ENCODE measurements at places on chromosomes 7 and 10.
A peak's percentile ranks its signal among the peaks of the same experiment; 100 is the strongest.

GRCh38 chr7:127946847-127947246 lies 84.4 kb downstream of the LRRC4 start:
- no peak for DNase-seq

DNA sequence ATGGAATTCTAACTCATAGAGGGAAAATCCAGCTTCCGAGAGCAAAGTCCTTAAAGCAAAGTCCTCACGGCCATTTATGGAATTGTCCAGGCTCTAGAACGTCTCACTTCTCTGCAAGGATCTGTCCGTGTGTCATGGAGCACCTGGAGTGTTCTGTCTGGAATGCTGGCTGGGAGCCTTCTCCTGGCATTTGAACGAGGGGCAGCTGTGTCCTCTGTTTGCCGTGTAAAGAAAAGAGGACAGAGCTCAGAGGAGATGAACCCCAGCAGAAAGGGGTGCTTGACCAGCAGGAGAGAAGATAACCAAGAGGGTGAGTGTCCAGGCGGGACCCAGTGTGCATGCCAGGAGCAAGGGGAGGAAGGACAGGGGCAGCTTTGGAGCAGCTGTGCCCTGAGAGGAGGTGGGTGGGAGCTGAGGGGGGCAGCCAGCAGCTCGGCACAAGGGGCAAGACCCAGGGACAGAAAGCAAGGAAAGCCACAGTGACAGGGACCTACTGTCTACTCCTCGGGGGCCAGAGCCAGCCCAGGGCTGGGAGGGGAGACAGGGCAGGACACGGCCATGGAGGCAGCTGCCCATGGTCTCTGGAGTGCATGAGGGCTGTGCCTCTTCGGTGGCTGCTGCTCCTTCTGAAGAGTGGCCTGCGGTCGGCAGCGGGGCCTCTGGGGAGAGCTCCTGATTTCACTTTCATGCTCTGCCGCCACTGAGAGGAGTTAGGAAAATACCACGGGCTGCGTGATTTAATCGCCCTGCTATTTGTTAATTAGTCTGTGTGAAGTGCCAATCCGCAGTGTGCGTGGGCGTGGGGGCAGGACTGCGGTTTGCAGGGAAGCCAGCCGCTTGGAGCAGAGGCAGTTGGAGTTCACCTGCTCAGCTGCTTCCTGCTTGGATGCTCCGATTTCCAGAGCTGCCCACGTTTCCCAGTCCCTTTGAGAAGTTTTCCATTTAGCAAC lies 149.3 kb upstream of the SHH start:
- peak; percentile 31 for DNase-seq

DNA sequence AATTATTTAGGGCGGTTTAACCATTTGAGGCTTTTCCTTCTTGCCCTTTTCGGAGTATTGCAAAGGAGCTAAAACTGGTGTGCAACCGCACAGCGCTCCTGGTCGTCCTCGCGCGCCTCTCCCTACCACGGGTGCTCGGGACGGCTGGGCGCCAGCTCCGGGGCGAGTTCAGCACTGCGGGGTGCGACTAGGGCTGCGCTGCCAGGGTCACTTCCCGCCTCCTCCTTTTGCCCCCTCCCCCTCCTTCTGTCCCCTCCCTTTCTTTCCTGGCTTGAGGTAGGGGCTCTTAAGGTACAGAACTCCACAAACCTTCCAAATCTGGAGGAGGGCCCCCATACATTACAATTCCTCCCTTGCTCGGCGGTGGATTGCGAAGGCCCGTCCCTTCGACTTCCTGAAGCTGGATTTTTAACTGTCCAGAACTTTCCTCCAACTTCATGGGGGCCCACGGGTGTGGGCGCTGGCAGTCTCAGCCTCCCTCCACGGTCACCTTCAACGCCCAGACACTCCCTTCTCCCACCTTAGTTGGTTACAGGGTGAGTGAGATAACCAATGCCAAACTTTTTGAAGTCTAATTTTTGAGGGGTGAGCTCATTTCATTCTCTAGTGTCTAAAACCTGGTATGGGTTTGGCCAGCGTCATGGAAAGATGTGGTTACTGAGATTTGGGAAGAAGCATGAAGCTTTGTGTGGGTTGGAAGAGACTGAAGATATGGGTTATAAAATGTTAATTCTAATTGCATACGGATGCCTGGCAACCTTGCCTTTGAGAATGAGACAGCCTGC lies 3.1 kb downstream of the FZD1 start:
- no peak for DNase-seq

GRCh38 chr7:126398851-126399529 lies 853.8 kb downstream of the GRM8 start:
- DNase-seq: peak; percentile 37

DNA sequence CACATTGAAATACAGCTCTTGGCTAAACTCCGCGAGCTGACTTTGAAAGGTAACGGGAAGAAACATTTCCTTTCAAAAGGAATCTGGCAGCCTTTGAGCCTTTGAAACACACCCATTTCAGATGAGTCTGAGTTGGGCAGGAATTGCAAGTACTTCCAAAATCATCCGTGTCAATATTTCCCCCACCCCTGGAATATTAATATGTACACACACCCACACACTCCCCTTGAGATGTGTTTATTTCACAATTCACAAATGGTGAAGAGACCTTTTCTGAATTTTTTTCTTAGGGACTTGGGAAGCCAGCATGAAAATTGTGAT lies 438.7 kb upstream of the NRP1 start:
- no peak for DNase-seq

- DNase-seq: no peak
These were observed 22.0 kb upstream of the SLC35G1 start for GRCh38 chr10:93871671-93872204.

GRCh38 chr10:126242397-126243260 lies 145.6 kb downstream of the ADAM12 start:
- peak; percentile 78 for DNase-seq

- no peak for DNase-seq
These were observed 257.1 kb downstream of the CAMK1D start for GRCh38 chr10:12606461-12606860.

DNA sequence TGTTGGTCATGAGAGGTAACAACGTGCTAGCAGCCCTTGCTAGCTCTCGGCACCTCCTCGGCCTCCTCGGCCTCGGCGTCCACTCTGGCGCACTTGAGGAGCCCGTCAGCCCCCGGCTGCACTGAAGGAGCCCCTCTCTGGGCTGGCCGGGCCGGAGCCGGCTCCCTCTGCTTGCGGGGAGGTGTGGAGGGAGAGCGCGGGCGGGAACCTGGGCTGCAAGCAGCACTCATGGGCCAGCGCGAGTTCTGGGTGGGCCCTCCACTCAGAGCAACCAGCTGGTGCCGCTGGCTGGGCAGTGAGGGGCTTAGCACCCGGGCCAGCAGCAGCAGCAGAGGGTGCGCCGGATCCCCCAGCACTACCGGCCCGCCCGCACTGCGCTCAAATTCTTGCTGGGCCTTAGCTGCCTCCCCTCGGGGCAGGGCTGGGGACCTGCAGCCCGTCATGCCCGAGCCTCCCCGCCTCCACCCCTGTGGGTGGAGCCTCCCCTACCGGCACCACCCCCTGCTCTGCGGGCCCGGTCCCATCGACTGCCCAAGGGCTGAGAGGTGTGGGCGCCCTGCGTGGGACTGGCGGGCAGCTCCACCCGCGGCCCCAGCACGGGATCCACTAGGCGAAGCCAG lies 96.1 kb downstream of the PAXIP1 start:
- DNase-seq: no peak

DNA sequence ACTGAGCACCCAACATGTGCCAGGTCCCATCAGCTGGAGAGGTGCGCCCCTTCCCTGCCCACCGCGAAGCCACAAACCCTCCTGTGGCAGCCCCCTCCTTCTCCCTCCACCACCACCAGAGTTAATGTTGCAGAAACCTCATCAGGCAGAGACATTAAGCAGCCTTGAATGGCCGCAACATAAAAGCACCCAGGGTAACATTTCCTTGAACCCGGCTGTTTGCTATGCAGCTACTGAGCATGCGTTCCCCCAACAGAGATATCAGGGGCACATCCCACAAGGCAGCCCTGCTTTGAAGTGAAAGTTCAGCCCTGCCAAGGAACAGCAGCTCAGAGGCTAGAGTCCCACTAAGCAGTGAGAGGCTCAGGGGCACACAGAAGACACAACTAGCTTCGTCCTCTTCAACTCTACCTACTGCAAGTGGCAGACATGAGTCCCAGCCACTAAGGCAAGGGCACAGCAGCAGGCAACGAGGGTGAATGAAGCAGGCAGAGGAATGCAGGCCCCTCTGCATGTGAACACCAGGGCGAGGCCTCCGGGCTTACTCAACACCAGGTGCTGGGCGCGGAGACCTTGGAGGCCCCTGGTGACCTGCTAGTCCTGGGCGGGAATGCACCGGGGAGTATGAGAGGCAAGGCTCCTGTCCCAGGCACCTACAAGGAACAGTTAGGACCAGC lies 107.4 kb downstream of the SLIT1 start:
- no peak for DNase-seq

DNA sequence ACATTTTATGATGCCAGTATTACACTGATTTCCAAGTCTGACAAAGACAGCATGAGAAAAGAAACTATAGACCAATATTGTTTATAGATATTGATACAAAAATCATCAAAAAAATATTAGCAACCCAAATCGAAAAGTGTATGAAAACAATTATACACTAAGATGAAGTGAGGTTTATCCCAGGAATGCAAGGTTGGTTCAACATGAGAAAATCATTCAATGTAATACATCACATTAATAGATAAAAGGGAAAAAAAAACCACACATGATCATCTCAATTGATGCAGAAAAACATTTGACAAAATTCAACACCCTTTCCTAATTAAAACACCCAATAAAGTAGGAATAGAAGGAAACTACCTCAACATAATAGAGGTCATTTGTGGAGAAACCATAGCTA lies 153.9 kb downstream of the DNAJC1 start:
- DNase-seq: no peak

All from DMS153 (cell line).